ENCODE measurements at places on chromosomes 5 and 9.

DNA sequence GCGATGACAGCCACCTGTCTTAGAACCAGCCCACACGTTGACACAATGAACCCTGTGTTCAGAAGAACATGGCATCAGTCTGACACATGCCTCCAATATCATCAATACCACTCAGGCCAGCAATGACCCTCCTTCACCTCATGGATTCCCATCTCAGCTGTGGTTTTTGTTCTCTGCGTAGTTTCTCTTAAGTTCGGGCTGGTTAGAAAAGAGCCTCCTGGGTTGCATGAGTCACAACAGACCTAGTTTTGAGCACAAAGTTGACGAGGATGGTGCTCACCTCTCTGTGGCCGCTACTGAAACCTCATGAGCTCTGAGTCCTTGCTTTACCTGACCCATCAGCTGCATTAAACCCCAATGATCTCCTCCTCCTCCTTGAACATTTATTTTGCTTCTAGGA is 299.9 kb downstream of the SPOCK1 start:
- DNase-seq: no peak

- DNase-seq: no peak
Measured at GRCh38 chr9:120558454-120558853, 21.5 kb downstream of the CDK5RAP2 start.

DNA sequence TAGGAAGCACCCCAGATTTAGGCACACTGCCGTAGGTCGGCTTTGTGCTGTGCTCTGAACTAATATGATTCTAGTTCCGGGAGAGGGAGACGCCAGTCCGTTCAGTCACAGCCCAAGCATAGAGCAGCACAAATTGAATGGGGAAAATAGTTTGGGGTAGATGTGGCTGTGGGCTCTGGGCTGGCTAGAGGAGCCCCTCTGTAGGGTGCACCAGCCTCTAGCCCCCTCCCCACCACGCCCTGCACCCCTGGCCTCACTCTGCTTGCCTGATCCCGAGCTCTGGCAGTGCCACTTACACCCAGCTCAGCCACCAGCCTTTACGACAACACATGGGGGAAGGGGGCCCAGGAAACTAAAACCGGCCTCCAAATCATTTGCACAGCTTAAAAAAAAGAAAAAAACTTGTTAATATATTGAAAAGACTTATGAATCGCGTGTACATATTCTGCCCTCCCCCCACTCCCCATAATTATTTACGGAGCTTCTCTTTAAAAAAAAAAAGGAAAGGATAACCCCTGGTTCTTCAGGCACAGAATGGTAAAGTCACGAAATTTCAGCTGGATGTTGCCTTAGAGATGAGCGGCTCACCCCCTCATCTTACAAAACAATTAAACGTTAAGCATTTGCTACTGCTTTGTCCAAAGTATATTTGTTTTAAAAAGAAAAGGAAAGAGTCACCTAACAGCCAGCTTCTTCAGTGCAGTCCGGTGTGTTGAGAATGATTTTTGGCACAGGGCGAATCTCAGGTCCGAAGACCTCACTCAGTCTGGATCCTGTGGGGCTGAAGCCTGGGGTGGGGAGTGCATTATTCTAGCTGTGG is 3.5 kb downstream of the LMX1B start:
- no peak for DNase-seq

- DNase-seq: no peak
Measured at GRCh38 chr5:37836592-37837413, 3.0 kb downstream of the GDNF start.

GRCh38 chr5:143208781-143209510 is 194.5 kb downstream of the NR3C1 start:
- no peak for DNase-seq

- no peak for DNase-seq
Measured at GRCh38 chr5:98911280-98912040, 17.3 kb downstream of the CHD1 start.

DNA sequence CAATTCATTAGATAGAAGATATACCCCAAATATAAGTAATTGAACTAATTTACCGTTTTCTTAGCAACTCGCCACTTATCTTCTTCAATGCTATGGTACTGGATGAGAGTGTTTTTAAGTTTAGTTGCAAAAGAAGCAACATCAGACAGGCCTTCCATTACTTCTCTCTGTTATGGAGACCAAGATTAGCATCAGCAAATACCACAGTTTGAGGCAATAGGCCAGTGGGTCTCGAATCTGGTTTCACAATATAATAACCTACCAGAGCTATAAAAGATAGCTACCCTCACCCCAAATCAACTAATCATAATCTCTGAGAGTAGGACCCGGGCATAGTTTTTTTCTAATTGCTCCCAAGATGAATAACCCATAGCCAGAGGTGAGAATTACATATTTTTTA is 5.1 kb downstream of the STARD4 start:
- no peak for DNase-seq

GRCh38 chr5:140560227-140560626 is 3.0 kb upstream of the SRA1 start:
- no peak for DNase-seq

GRCh38 chr5:104942735-104943134 is 1380.1 kb upstream of the NUDT12 start:
- no peak for DNase-seq

GRCh38 chr9:114316605-114317230 is 6.2 kb upstream of the ORM1 start:
- no peak for DNase-seq

GRCh38 chr9:68775003-68775730 is 70.1 kb downstream of the PIP5K1B start:
- DNase-seq: no peak

GRCh38 chr5:111453295-111453694 is 59.0 kb downstream of the STARD4 start:
- no peak for DNase-seq

- DNase-seq: no peak
Measured at GRCh38 chr5:147154809-147155208, 80.0 kb upstream of the STK32A start.

- DNase-seq: no peak
Measured at GRCh38 chr9:23823986-23824829, 1.8 kb downstream of the ELAVL2 start.

DNA sequence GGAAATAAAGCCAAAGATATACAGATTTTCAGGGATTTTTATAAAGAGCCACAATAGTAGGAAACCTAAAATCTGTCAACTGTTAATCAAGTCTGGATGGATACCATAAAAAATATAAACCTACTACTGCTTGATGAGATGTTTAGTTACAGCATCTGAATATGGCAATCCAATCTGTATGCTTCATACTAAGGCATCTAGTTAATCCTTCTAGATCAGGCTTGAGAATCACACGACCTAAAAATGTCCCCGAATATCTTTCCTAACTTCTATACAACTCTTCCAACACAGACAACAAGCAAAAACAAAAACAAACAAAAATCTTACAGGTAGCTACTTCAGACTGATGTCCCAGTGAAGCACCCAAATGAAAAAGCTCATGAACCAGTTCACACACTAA is 29.8 kb downstream of the SSBP2 start:
- DNase-seq: no peak

DNA sequence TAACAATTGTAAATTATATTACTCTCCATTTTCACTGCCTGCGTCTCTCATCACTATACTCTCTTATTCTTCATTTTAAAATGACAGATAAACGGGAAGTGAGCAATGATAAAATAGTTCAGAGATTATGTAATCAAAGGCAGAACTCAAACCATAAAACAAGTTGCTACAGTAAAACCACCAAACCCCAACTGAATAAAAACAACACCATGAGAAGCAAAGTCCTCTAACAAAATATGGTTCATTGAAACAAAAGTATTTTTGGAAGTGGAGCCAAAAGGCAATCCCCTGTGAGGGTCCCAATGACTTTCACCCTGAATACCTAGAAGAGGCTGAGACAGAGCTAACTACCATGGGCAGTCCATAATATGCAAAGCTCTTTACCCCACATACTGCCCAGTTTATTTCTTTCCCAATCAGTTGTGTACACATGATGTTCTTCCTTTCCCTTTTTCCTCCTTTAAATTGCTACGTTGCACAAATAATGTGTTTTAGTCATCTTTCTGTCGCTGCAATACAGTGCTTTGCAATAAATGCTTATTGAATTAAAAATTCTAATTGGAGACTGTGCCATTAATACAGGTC is 64.0 kb upstream of the PTGER4 start:
- no peak for DNase-seq

DNA sequence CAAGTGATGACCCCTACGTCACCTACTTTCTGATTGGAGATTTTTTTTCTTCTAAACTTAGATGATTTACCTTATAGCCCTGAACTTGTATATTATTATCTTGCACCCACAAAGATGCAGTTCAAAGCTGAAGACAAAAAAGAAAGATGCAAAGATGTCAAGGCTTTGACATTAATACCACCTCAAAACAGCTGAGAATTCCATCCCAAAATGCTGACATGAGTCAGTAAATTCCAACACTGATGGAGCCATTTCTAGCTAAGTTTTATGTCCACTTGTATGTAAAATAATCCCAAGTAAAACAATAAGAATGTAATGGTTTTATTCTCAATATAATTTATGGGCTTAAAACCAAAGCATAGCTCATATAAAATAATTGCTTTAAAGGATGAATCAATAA is 91.5 kb upstream of the CDH9 start:
- no peak for DNase-seq

GRCh38 chr9:121852651-121853616 is 201.5 kb downstream of the DAB2IP start:
- DNase-seq: no peak

DNA sequence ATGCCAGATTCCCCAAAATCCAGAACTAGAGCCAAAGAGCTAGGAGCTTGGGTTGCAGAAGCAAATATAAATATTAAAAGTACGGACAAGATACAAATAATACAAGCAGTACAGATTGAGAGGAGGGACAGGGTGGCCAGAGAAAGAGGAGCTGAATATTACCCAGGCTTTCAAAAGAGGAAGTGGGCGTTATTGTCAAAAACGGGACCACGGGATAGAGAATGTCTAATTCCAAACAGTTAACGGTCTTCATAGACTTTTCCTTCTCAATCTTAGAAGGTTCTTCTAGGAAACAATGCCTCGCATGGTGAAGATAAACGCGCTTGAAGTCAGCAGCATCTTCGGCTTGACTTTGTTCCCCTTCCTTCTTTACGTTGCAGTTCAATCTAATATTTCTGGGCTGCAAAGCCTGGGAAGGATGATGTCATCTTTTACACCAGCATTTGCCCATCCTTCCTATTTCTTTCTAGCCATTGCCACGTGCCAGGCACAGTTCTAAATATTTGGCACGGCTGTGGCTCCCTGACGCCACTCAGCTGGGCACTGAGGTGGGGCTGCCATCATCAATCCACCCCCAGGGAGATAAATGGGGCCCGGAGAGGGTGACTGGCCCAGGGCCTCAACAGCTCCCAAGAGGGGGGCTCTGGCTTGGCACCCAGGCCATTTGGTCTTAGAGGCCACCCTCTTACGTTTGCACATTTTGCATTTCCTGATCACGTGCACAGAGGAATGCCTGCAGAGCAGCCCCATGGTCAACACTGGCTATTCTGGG is 16.3 kb upstream of the OLFM1 start:
- no peak for DNase-seq

- DNase-seq: no peak
Measured at GRCh38 chr5:62603934-62604333, 25.3 kb downstream of the LRRC70 start.

DNA sequence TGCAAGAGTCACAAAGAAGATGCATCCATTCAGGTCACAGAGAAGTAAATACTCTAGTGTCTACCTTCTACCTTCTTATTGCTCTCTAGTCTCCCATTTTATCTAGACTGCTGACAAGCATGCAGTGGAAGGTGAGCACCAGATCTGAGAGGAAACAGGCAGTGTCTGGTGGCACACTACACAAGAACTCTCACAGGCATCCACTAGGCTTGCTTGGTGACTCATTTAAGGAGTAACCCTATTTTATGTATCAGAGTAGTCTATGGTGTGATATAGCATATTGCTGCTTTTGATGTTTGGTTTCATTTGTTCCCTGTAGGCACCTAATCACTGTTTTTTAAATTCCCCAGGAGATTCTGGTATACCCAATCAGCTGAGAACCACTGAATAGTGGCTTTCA is 1.6 kb upstream of the THBS4 start:
- DNase-seq: no peak

DNA sequence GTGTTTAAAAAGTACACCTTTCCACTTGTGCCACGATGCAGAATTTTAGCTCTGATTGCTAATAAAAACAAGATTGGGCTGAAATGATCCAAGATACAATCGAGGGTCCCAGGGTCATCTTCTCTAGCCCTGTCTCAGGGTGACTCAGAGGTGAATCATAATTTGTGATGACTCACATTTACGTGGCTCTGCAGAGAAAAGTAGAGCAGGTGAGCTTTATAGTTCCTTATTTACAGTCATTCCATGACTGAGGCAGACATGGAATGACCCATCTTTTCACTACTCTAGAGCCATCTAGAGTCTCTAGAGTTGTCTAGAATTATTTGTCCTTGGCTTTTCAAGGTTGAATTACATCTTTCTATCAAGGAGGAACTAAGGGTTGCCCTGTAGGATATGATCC is 155.2 kb downstream of the GAS1 start:
- no peak for DNase-seq

DNA sequence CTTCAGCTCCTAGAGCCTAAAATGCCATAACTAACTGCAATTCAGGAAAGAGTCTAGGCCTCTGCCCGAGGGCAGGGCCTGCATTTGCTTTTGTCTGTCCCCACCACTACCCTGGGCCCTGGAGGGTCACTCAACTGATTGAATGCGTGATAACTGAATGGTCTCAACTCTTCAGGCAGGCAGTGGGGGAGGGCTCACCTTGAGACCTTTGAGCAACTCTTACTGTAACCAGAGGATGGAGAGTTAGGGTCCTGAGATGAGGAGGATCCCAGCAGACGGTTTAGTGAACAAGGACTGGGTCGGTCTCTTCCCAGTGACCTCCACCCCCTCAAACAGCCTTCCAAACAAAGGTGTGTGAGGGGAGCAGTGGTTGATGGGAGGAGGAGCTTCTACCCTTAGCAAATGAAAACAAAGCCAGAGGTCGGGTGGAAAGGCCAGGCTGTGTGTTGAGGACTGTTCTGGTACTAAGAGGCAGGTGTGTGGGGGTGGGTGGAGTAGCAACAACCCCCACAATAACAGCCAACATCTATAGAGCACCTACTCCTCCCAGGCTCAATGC is 59.4 kb downstream of the CXXC5 start:
- DNase-seq: no peak

DNA sequence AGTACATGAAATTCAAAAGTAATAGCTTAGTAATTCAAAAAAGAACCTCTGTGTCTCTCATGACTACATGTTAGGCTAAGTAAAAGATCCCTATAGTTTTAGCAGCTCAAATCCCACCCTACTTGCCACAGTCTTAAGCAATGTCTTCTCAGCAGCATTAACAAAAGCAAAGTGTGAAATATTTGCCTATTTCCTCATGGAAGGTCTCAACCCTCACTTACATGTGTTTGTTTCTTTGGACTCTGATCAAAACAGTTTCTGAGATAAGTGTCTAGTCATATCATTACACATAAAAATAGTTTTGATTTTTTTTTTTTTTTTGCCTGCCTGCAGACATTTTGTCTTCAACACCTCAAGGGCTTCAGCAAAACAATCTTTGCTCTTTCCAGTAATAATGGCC is 310.5 kb downstream of the CETN3 start:
- no peak for DNase-seq

DNA sequence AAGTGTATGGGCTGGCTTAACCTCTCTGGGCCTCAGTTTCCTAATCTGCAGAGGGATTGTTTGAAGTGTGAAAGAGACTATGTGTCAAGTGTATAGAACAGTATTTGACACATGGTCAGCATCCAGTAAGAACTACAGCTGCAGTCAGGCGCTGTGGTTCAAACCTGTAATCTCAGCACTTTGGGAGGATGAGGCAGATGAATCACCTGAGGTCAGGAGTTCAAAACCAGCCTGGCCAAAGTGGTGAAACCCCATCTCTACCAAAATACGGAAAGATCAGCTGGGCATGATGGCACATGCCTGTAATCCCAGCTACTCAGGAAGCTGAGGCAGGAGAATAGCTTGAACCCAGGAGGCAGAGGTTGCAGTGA is 31.9 kb upstream of the STING1 start:
- no peak for DNase-seq

All from stimulated activated CD8-positive, alpha-beta memory T cell treated with anti-CD3 and anti-CD28 coated beads, Interleukin-2, amount 100 ng/mL, for 1 hour (primary cell).